ENCODE measurements at places on chromosomes 5 and 9.

GRCh38 chr5:165858118-165858517 is 2352.7 kb downstream of the MAT2B start:
- DNase-seq: no peak

DNA sequence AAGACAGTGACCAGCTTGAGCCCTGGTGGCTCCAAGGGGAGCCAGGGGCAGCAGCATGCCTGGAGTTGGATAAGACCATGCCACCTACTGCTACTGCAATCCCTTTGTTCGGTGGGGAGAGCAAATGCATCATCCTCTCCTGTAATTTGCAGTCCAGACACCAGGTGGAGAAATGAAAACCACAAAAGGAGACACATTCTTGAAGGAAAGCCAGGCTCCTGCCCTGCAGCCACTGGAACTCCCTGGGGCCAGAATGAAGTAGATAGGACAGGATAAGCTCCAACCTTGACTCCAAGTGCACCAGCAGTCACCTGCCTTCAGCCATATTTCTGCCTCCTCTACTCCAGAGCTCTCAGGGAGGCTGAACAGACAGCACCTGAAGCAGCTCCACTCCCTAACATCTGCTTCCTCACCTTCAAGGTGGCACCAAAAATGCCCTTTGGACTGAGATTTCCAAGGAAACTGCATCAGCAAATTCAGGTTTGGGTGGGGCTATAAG is 65.1 kb upstream of the IQGAP2 start:
- DNase-seq: peak; percentile 21

- no peak for DNase-seq
These were observed 31.7 kb upstream of the GAS1 start for GRCh38 chr9:86978922-86979474.

DNA sequence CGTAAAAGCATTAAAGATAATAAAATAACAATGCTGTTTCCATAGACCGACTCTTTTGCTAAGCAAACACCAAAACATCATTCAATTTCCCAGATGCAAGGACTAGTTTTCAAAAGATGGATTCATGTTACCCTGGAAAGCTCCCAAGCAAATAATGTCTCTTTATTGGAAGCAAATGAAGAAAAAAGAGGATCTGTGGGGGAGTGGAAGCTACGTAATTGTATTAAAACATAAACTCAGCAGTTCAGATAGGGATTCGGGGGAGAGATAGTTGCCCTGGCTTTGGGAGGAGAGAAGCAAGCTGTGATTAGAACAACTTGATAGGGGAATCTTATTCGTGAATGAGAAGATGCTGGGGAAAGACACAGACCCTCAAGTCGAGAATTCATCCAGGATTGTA is 491.0 kb upstream of the CLINT1 start:
- no peak for DNase-seq

GRCh38 chr9:17669206-17669605 is 90.3 kb downstream of the SH3GL2 start:
- peak; percentile 90 for DNase-seq

DNA sequence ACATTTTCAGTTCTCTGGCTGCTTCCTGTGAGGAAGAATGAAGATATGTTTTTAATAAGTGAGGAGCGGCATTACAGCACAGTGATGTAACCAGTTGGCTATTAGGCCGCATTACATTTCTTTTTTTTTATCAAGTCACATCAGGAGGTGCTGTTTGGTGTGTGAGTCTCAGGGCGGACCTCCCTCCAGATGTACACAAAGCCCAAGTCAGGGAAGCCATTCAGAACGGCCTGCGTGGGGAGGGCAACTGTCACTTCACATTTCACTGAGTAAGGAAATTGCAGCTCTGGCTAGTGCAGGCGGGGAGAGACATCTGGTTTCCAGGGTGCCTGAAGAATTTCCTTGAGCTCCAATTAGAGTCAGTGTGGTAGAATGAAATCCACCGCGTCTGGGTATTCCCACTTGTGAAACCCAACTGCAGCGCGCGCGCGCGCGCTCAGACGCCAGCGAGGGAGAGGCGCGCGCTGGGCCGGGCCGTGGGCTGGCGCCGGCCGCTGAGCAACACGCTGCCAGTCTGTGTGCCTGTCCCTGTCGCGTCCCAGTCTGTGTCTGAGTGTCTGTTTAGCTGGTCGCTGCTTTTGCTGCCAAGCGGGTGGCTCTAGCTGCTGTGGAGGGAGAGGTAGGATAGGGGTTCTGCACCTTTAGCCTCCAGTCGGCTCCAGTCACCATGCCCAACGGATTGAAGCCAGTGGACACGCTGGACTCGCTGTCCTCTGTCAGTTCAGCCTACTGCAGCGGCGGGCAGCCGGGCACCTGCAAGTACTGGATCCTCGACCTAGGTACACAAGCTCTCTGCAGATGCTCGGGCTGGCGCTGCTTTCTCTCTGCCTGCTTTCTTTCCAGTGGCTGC is 140.8 kb upstream of the OTULINL start:
- no peak for DNase-seq

- peak; percentile 13 for DNase-seq
These were observed 303.1 kb upstream of the PTGER4 start for GRCh38 chr5:40376566-40376965.

DNA sequence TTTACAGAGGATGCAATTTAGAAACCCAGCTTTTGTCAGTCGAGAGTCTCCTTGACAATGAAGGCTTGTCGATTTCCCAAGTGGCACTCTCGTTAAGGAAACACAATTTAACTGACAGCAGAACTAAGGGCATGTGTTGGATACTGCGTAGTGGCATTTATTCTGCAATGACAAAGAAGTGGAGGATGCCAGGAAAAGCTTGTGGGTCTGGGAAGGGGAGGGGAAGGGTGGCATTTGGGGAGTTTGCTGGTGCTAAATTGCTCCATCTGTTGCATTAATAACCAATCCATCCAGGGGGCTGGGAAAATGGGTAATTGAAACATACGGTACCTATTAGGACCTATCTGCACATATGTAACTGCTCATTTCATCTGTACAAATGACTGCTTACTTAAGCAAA is 190.6 kb downstream of the NSG2 start:
- no peak for DNase-seq

GRCh38 chr9:95740217-95741004 is 135.1 kb upstream of the ERCC6L2 start:
- no peak for DNase-seq

DNA sequence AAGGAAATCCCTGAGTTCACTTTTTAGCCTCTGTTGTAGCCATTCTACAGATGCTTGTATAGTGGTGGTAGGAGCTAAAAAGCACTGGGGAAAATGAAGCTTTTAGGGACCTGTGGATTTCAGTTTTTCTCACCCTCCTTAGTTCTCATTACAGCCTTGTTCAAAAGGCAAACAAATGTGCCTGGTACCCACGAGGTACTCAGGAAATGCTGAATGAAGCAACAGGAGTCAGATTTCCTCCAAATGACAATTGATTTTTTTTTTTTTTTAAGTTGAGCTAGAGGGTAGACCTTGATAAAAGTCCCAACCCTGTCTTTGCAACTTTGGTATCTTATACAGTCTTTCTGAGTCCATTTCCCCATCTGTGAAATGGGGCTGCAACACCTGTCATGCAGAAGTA is 21.3 kb upstream of the TMOD1 start:
- no peak for DNase-seq

DNA sequence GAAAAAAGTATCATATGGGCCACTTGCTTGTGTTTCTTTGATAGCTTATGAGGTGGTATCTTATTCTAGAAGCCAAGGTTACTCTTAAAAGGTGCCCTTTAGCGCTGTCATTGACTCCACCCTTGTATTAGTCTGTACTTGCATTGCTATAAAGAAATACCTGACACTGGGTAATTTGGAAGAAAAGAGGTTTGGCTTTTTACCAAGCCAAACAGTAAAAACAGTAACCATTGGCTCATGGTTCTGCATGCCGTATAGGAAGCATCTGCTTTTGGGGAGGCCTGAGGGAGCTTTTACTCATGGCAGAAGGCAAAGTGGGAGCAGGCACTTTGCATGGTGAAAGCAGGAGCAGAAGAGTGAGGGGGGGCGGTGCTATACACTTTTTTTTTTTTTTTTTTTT is 87.4 kb downstream of the TEK start:
- DNase-seq: no peak

DNA sequence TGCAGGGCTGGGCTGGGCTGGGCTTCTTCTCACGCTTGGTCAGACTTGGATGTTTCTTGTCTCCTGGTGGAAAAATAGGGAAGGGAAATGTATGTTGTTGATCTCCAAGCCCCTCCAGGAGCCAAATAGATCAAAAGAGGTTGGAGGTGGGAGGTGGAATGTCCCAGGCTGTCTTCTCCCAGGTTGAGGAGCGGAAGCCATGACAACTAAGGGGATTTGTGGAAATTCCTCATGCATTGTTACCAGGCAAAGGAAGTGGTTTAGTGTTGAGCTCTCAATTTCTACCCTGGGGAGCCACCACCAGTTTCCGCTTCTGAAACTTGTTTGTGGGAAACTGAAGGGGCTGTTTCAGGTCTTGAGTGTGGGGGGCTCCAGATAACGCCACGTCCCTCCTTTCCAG is 79.0 kb downstream of the SPRY4 start:
- no peak for DNase-seq

GRCh38 chr9:101311758-101312420 is 72.9 kb downstream of the BAAT start:
- peak; percentile 69 for DNase-seq

DNA sequence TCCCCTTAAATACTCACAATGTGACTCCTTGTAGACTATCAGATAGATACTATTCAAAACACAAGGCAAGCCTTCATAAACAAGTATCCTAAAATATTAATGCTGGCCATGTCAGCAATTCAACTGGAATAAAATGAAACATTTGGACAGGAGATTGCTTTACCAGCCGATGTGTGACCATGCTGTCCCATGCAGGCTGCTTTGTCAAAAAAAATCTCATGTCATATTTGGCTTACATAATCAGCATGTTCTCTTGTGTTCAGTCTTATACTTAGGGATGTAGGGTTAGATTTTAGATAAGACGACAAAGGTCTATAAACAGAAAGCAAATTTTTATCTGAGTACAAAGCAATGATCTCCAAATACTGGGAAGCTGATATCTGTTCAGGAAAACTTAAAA is 108.5 kb downstream of the NR6A1 start:
- no peak for DNase-seq

GRCh38 chr5:159053708-159054107 is 46.0 kb downstream of the EBF1 start:
- DNase-seq: no peak

DNA sequence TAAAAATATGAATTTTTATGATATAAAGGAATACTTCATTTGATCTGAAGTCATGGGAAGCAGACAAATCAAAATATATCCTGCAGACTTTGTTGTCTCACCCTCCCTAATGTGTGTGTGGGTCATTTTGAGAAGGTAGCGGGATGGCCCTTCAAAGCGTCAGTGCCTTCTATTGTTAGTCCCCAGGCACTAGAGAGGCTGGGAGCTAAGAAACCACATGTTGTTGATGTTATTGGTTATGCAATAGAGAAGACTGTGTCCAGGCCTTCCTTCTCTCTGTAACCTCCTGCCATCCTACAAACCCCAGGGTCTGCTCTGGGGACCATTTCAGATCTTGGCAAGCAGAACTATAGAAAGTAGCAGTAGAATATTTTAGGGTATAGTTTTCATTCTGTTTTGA is 94.7 kb downstream of the NLN start:
- DNase-seq: peak; percentile 77

- DNase-seq: no peak
These were observed 74.5 kb upstream of the ASS1 start for GRCh38 chr9:130370226-130370625.

- DNase-seq: no peak
These were observed 414.2 kb downstream of the CCDC171 start for GRCh38 chr9:15967068-15967467.

GRCh38 chr5:131747180-131748105 is 49.4 kb downstream of the FNIP1 start:
- peak; percentile 77 for DNase-seq

- DNase-seq: no peak
These were observed 96.6 kb downstream of the LHX2 start for GRCh38 chr9:124108216-124108615.

GRCh38 chr5:127963233-127963632 is 120.3 kb upstream of the SLC12A2 start:
- DNase-seq: no peak

DNA sequence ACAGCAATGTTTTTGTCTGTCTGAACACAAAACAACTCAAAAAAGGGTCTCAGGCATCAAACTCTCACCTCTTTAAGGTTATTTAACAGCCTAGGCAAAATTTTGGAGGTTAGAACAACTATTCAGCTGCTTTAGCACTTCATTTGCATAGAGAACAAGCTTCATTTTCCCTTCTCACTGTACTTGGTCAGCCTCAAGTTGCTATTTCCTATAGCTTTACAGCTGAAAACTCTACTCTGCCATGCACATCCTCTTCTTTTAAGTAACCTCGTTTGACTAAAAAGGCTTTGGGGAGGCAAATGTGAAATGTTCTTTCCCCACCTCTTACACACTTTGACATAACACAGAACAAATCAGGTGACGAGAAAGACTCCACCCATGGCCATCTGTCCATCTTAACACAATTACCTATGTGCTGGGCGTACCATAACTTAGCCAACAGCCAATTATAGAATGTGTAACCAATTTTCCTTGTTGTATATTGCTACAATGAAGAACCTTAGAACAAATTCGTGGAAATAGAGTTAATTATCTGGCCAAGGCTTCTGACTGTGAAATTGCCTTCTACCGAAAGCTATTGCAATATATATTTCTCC is 195.7 kb downstream of the DCP2 start:
- no peak for DNase-seq

GRCh38 chr9:74173284-74173683 is 323.9 kb upstream of the RORB start:
- DNase-seq: peak; percentile 52

DNA sequence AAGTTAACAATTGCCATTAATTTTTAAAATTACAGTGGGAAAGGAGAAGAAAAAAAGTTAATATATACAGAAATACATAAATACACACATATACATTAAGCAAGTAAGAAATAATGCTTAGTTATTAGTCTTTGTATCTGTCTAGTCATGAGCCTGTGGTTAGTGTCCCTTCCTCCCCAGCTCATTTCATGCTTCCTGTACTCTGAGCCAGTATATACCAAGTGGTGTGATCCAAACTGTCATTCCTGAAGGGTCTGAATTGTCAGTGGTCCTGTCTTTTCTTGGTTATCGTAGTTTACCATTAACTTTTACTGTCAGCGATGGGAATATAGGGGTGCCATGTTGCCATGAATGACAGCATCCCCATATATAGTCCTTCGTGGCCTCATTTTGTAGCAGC is 24.2 kb upstream of the STOM start:
- DNase-seq: peak; percentile 40

GRCh38 chr9:125407974-125408900 is 146.6 kb downstream of the GAPVD1 start:
- DNase-seq: peak; percentile 42

DNA sequence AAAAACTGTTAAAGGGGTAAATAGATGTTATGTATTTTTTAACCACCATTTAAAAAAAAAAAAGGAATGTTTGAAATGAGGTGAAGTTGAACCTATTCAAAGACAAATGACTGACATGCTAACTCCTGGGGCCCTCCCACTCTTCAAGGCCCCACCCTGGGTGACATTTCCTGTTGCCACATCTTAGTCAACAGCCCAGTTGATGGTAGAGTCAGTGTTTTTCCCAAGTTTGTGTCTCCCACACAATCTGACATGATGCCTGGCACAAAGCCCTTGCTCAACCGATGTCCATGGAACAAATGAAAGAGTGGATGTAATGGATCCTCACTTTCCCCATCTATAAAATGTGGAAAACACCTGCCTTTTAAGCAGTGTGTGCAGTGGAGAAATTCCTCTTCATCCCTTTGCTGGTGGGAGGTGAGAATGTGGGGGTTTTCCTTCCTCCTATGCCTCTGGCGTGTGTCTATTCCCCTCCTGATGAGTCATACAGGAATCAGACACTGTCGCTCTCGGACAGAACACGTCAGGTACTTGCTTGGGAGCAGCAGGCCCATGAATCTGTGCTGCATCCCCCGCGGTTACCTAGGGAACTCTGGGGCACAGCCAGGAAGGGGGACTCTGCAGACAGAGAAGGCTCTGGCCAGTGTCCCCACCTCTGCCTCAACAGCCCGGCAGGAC is 13.7 kb upstream of the ADRA1B start:
- no peak for DNase-seq
